Kasumi-1 (cell line): ENCODE measurements at places on chromosomes 11 and 22.

DNA sequence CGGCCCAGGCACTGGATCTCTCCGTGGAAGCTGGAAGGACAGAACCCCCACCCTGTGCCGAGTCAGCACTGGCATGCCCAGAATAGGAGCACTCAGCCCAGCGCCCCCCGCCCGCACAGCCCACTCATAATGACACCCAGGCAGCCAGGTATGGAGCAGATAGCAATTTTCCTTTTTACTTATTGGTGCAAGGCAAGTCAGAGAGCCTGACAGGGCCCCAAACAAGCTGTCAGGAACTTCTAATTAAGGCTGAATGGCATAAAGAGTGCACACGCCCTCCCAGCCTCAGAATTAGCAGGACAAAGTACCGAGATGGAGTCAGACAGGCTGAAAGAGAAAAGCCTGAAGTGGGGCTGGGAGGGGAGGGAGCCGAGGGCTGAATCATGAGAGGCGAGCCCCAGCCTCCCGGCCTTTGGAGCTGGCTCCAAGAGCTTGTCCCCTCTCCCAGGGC lies 76.9 kb downstream of the DSCAML1 start:
- DNase-seq: no peak

- peak; percentile 38 for DNase-seq
Measured at GRCh38 chr11:122727101-122727929, 71.8 kb downstream of the UBASH3B start.

DNA sequence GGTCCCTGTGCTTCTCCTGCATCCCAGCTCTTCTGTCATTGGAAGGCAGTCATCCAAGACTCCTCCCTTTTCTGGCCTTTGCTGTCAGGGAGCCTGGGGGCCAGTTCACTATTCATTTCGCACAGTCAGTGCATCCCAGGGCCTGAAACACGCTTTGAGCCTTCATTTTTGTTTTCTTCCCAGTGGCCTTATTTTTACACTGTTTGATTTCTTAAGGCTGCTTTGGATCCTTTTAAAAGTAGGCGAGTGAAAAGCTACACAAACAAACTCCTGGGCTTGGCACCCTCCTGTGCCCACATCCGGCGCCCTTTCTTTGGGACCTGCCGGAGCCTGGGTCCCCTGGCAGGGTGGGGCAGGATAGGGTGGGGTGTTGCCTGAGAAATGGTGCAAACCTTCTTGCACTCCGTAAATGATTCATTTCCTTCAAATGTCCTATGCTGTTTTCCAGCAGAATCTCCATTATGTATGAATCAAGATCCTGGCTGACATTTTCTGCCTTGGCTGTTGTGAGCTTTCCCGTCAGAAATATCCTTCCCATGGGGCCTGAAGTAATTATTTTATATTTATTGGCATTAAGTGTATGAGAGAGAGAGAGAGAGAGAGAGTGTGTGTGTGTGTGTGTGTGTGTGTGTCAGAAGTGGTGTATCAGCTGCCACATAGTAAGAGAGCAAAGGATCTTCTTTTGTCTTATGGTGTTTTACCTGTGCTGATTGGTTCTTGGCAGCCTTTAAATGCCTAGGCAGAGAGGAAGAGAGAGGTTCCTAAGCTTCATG lies 45.6 kb downstream of the BCR start:
- DNase-seq: no peak

- no peak for DNase-seq
Measured at GRCh38 chr11:114482114-114482513, 42.8 kb downstream of the REXO2 start.

GRCh38 chr11:92401520-92401919 lies 176.9 kb downstream of the FAT3 start:
- DNase-seq: no peak

DNA sequence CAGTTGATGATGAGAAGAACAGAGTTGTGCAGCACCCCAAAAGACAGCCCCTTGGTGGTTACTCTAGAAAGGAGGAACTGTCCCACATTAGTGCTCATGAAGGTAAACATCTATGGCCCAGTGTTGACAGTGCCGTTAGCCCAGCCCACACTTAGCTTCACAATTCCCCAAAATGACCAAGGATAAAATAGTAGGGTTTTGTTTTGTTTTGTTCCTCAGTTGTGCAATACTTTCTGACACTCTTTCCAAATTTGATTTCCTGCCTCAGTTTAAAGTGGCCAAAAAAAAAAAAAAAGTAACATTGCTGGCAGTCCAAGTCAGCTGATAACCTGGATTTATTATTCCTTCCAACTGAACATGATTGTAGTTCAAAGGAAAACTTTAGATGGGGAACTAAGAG lies 269.4 kb downstream of the TMEM135 start:
- DNase-seq: no peak

- DNase-seq: no peak
Measured at GRCh38 chr11:28482666-28483065, 374.5 kb downstream of the METTL15 start.

- no peak for DNase-seq
Measured at GRCh38 chr11:84671325-84671999, 955.7 kb downstream of the DLG2 start.
